ENCODE measurements at places on chromosomes 3 and 15.

DNA sequence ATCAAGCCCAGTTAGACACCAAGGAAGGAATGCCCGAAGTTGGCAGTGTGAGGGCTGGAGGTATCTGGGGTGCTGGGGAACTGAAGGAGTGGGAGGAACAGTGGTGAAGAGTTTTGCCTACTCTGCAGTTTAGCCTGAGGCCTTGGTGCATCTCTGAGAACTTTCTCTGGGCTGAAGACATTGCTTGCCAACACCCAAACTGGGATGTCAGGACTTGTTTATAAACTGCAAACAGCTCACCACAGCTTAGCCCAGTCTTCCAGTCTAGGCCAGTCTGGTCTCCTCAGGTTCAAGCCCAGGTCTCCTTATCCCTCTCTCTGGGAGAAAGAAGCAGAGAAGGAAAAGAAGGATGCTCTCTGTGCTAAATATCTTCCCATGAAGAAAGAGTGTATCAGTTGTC, 68.0 kb upstream of the BOC start:
- no peak for DNase-seq

DNA sequence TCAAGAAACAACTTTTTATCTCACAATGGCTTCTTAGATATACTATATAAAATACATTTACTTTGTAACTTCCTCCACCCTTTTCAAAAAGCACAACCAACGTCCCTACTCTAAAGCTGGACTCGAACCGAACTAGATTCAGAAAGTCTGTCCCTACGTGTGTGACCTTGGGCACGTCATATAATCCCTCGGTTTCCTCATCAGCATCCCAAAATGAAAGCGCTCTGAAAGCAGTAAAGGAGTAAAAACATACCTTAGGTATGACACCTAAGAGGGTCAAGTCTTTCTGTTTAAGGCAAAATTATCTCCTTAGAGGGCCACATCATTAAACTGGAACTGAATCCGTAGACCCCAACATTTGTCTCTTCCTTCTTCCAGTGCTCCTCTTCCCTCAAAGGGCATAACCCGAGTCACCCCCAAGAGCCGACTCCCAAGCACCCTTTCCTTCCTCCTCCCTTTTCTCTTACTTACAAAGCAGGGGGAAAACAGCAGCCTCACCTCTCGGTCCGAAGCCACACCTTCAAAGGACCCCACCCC, 663 bp downstream of the PDCD10 start:
- DNase-seq: no peak

DNA sequence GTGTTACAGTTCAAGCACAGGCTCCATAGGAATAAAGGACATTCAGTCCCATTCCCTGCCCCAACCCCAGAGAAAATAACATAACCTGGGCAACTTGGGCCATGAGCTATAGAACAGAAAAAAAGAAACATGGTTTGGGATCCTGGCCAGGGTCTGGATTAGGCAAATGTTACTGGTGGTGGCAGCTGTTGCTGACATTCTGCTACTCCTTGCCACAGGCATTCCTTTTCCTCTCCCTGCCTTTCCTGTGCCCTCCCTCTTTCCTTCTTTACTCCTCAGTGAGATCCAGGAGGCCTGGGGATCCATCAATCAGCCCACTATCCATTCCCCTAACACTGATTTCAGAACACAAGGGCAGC, 129.1 kb downstream of the NTRK3 start:
- no peak for DNase-seq

- no peak for DNase-seq
Observed at GRCh38 chr3:102059145-102059943, 210.0 kb downstream of the NFKBIZ start.

GRCh38 chr15:74173380-74174218, at the start of gene ISLR:
Gene ISLR, plus strand, starts transcription at chr15:74173710. Its CDS starts 1,149 bp downstream, at chr15:74174859.
- no peak for DNase-seq

DNA sequence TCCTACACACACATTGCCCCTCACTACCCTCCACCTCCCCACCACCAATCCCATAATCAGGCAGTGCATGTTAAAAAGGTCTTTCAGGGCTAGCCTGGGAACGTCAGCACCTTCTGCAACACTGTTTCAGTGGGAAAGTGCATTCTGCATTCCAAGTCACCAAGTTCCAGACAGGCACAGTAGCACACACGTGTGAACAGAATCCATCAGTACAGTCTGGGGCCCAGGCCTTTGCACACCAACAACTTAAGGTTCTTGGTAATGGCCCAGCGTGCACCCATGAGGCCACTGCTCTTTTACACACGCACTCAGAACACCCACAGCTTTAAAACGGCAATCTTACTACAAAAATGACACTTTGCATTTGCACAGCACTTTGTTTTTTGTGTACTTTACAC, 1.2 kb downstream of the ANXA2 start:
- no peak for DNase-seq

GRCh38 chr3:150285601-150286000, 122.5 kb upstream of the TSC22D2 start:
- no peak for DNase-seq

DNA sequence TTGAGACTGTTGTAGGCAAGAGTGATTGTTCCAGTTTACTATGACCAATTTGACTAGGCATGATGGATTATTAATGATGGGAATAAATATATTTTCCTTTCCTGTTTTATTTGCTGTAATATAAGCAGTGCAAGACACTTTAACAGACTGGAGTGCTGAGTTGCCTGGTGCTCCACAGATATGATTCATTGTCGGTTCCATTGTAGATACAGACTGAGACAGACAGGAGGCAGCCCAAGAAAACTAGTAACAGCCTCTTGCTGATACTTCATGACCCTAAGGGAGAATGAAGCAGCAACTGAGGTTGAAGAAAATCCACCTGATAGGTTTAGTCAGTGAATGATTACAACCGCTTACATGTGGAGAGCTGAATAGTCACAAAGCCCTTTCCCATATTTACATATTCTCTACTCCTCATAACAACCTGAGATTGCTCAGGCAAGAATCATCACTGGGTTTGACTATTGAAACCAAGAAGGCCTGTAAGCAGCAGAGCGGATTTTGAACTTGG, 235.1 kb upstream of the TPRG1 start:
- no peak for DNase-seq

DNA sequence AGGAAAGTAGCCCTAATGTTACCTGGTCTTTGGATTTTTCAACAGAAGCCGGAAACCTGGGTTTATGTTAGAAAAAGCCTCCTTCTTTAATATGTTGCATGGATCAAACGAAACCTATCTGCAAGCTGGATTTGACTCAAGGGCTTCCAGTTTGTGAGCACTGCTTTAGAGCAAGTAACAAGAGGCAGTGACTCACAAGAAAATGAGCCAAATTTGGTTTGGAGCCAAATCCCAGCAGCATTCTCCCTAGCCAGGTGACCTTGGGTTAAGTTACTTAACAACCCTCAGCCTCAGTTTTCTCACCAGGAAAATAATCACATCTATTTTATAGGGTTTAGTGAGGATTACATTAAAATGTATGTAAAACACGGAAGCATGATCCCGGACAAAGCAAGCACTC, 215.2 kb upstream of the PRICKLE2 start:
- DNase-seq: no peak

GRCh38 chr15:70669006-70669602, 94.3 kb downstream of the UACA start:
- no peak for DNase-seq

GRCh38 chr3:183375337-183375736, 53.1 kb downstream of the MCF2L2 start:
- no peak for DNase-seq

GRCh38 chr3:38597502-38598060, 51.9 kb downstream of the SCN5A start:
- no peak for DNase-seq

GRCh38 chr3:122383771-122384697, at the start of gene FAM162A:
Gene FAM162A, plus strand, starts transcription at chr3:122384182. Its CDS starts 84 bp downstream, at chr3:122384266.
- peak; percentile 92 for DNase-seq

DNA sequence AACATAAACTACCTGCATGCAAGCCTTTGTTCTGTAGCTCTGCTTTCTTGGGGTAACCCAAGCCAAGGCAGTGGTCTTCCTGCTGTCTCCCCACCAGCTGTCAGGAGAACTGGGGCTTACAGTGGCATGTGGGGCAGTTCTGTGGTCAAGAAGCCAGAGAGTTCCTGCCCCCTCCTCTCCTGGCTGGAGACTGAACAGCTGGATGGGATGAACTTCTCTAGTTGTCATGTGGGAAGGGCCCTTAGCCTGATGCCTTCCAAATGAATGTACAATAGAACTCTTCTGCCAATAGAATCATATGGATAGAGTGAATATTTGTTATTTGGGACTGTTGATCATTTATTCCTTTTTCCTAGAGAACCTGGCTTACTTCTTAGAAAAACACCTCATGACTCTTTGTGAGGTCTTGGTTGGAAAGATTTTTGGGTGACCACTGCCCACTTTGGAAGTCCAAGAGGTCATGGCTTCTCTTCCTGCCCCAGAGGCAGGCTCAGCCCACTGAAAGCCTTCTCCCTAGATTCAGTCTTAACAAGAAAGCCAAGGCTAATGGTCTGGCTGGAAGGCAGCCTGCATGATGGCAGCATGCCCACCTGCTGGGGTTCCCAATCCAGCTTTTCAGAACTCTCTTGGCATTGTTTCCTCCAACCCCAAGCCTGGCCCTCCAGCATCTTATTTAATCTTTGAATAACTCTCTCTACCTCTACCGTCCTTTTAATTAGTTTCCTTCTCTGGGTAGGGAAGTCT, 462.9 kb upstream of the PROK2 start:
- no peak for DNase-seq

DNA sequence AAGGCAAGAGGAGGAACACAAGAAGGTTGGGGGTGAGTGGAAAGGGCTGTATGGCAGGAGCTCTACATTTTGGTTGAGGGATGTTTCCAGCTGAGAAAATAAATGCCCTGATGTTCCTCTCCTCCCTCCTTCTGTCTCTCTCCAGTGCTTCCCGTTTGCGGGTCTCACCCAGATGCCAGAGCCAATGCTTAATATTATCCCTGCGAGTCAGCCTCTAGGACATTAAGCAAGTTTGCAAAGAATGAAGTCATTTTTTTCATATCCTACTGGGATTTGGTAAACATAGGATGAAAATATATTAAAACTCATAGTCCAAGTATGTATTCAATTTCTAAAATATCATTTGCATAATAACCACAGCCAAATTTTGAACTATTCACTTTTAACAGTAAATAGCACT, 295.9 kb downstream of the CADM2 start:
- no peak for DNase-seq

DNA sequence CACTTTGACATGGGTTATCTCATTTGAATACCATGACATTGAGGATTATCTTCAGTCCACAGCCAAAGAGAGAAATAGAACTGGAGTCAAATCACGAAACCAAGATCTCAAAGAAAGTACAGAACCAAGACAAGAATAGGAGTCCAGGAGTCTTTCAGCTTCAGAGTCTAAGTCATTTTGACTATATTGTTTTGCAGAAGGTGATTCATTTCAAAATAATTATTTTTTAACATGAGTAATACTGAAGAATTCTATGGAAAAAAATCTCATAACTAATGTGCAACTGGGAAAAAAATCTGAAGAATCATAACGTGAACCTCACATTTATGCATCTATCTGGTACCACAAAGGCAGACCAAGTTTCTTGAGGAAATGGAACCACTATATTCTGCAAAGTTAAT, 60.3 kb downstream of the UBE3A start:
- no peak for DNase-seq

- no peak for DNase-seq
Observed at GRCh38 chr3:14716591-14716990, 41.6 kb downstream of the C3orf20 start.

DNA sequence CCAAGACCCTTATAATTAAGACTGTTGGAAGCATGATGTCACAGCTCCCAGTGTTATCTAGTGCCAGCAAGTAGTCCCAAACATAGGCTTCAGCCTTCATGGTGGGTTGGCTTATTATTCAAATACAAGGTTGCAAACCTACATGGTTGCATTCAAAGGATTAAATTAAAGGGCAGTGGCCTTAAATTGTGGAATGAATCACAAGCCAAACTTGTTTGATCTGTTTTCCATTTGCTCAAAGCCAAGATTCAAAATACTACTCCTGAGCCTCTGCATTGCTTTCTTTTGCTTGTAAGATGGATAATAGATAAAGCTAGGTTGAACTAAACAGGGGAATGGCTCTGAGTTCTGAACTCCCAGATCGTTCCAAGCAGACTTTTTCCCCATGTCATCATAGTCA, 52.4 kb upstream of the GNB4 start:
- DNase-seq: no peak

GRCh38 chr3:37453393-37454389, 279.3 kb upstream of the LRRFIP2 start:
- no peak for DNase-seq

GRCh38 chr15:61173899-61174689, 55.0 kb downstream of the RORA start:
- DNase-seq: no peak

DNA sequence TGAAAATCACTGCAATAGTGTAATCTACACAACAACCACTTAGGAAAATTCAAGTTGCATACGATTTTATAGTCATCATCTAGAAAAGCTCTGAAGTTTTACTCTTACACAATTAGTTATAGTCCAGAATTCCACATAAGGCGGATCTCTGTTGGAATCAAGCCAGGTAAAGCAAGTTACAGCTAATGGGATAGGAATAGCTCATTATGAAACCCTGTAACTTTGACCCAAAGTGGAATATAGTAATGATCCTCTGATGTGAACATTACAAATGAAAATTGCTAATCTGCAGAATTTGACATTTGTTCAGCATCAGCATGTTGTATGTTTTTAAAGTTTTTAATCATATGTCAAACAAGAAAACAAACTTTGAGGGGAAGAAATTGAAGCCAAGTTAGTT, 4.4 kb downstream of the CERS3 start:
- no peak for DNase-seq

- DNase-seq: no peak
Observed at GRCh38 chr3:194265505-194265892, 85.6 kb downstream of the CPN2 start.

All from CD4-positive, alpha-beta T cell treated with Interferon gamma for 1 hour (primary cell).